Heart left ventricle (tissue), 16 donors: ENCODE measurements at places on chromosomes 6 and 20. TPM values are rescaled to one million over a fixed set of nuclear protein-coding genes. Genes with fewer than 3 reads are reported as not detected.

DNA sequence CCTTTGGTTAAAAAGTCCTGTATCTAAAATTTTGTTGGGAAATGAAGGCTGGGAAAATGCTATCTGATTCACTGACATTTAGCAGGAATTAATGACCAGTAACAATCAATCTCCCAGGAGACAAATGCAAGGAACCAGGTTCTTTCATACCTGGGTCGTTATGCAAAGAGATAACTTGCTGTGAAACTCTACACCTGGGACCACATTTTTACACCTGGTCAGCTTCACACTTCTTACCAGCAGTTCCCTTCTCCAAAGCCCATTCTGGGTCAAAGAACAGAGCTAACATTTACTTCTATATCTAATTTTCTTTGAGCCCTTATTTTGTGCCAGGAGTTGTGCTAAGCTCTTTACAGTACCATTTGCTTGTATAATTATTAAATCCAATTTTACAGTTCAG lies 27.4 kb upstream of the STXBP5 start:
- no peak for DNase-seq

GRCh38 chr6:31768363-31769257 lies 6.2 kb downstream of the SAPCD1 start:
- DNase-seq = no peak

DNA sequence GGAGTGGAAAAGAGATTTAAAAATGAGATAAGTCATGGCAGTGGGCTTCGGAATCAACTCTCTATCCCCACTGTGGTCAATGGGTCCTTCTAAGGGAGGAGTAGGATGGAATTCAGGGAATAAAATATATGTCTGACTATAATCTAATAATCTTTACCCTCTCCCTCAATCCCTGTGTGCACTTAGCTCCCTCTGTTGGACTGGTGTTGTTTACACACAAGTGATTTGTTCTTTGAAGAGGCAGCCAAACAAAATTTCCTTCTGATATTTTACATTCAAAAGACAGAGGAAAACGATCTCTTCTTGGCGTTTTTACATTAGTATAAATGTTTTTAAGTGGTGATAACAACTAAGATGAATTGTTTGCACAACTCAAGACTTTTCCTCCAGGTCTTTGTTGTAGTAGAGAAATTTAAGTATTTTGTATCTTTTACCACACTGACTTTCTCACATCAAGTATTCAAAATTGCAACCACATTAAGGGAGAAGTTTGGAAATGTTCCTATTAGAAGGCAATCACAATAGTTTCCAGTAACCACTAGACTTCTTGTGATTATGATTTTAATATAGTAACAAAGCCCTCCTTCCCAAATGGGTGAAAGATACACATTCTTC lies 317.8 kb downstream of the CENPW start:
- DNase-seq = no peak

DNA sequence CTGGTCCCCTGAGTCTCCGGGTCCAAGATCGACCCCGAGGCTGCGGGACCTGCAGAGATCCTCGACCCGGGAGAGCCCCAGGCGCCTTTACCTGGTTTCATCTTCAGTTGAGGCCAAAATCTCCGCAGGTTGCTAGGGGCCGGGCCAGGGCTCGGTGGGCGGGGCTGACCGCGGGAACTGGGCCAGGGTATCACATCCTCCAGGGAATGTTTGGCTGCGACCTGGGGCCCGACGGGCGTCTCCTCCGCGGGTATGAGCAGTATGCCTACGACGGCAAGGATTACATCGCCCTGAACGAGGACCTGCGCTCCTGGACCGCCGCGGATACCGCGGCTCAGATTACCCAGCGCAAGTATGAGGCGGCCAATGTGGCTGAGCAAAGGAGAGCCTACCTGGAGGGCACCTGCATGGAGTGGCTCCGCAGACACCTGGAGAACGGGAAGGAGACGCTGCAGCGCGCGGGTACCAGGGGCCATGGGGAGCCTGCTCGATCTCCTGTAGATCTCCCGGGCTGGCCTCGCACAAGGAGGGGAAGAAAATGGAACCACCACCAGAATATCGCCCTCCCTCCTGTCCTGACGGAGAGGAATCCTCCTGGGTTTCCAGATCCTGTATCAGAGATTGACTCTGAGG lies 53.8 kb upstream of the POLR1H start:
- DNase-seq = peak; percentile 26

GRCh38 chr6:157885211-157885788 lies 62.3 kb downstream of the SNX9 start:
- no peak for DNase-seq

GRCh38 chr6:21715180-21715579 lies 121.6 kb downstream of the SOX4 start:
- no peak for DNase-seq

DNA sequence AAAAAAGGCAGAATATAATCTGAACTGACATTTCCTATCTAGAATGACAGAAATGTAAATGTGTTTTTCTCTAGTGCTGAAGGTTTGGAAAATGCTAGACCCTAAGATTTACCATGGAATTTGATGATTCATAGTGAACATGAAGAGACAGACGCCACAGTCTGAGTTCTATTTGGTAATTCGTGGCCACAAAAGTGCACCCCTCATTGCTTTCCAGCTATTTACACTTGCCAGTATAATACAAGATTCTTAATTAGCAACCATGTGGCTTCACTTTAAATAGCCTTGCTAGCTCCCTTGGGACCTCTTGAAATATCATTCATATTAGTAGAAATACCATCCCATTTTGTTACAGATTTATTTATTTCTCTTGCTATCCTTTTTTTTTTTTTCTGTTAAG lies 636.8 kb downstream of the PRKN start:
- no peak for DNase-seq

GRCh38 chr6:15507746-15508145 lies 155.1 kb downstream of the DTNBP1 start:
- DNase-seq = no peak

GRCh38 chr6:169163411-169163901 lies 90.2 kb downstream of the THBS2 start:
- DNase-seq = no peak

DNA sequence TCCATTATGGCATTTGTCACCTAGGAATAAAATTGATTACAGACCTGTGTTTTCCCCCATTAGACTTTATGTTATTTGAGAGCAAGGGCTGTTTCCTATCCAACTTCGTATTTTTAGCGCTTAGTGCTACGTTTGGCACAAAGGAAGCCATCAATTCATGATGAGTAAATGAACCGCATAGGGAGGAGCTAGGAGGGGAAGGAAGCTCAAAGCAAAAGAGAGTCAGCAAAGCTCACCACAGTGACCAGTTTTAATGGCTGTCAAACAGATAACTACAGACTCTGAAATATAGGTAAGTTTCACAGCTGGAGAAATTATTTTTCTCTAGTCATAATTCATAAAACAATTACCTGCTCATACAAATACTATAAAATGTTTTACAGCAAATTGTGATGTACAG lies 6.9 kb upstream of the SAMD3 start:
- no peak for DNase-seq

- DNase-seq = no peak
Observed at GRCh38 chr6:11326116-11326515, 93.6 kb upstream of the NEDD9 start.

DNA sequence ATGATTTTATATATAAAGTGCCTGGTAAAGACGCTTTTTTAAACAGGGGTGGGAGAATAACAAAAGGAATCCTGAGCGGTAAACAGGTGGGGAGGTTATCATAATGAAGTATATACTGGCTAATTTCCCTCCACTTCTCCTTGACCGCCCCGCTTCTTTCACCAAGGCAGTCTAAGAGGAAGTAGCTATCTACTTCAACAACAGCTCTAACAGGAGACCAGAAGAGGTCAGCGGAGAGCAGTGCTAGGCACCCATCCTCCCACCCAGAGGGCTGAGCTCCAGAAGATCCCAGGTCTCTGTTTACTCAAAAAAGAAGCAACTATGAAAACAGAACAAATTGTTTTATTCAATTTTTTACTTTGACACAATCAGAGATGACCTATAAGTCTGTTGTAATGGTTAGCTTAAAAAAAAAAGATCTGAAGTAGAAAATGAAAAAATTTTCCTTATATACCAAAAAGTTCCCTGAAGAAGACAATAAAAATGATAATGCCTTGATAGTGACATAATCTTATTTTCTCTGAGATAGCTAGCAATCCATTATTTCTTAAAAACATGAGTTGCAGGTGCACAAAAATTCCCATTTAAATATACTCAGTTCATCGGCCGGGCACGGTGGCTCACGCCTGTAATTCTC lies 141.1 kb downstream of the PDSS2 start:
- peak; percentile 49 for DNase-seq

GRCh38 chr6:163132050-163132750 lies 282.3 kb upstream of the QKI start:
- no peak for DNase-seq

- DNase-seq = no peak
Observed at GRCh38 chr6:163324688-163325389, 89.7 kb upstream of the QKI start.

DNA sequence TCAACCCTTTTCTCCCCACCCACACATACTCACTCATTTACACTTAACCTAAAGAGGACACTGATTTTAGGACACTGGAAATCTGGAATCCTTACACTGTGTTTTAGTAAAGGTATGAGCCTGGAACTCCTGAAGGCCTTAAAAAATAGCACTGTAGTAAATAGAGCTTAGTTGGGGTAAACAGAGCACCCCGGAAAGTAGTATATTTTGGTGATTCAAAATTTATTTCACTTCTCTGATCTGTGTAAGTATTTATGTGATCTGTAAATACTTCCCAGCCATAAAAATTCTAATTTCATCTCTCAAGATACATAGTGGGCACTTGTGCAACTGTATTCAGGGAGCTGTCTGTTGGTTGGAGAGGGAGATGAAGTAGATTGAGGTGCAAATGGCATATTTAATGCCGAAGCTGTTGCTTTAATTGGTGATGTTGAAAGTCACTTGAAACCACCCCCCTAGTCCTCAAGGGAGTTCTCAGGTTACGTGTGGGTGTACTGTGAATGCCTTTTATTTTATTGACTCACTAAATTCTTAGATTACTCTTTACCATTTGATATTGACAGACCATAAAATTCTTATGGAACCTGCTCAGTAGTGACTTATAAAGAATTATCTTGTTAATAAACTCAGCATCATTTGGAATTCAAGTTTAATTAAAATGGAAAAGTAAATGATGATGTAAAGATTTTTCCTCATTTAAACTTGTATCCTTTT lies 154.9 kb downstream of the SOX4 start:
- DNase-seq = no peak

DNA sequence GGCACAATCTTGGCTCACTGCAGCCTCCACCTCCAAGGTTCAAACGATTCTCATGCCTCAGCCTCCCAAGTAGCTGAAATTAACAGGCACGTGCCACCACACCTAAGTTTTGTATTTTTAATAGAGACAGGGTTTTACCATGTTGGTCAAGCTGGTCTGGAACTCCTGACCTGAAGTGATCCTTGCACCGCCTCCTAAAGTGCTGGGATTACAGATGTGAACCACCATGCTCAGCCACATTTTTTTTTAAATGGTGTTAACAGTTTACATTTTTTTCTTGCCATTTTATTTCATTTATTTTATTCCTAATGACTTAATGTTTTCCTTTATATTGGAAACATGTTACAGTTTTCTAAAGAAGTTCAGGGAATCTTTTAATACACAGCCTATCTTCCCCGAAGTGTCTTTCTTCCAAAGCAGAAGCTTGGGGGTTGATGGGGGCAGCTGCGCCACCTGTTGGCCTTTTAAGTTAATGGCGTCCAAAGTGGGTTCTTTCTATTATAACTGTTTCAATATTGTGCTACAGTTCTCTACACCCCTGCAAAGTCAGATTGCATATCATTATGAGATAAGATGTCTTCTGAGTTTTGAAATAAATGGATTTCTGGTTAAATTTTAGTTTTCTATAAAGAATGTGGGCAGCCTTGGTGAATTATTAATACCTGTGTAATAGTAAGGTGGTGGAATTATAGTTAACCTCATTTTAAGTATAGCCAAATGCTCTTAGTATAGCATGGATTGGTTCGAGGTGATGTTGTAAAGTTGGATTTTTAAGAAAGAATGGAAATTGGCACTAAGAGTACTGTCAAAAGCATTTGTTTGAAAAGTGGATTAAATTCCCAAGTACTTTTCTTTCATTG lies 42.0 kb upstream of the PLCG1 start:
- DNase-seq = peak; percentile 38

- DNase-seq = no peak
Observed at GRCh38 chr6:96150431-96150830, 134.7 kb downstream of the FUT9 start.

GRCh38 chr6:99349171-99350141 lies at the start of gene FAXC:
Gene FAXC, minus strand, starts transcription at chr6:99349674. Its CDS starts 302 bp downstream, at chr6:99349372.
- DNase-seq = no peak

DNA sequence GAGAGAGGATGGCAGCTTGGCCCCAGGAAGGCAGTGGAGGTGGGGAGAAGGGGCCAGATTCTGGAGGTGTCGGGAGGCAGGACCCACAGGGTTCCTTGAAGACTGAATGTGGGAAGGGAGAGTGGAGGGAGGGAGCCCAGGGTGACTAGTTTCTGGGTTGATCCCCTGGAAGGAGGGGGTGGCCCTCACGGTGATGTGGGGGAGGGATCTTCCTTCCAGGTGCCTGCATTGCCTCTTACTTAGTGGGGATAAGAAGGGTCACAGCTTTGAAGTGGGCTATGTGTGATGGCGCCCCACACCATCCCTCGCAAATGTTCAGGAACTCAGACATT lies 26.7 kb downstream of the VSTM2L start:
- no peak for DNase-seq

GRCh38 chr20:53922901-53923314 lies 147.5 kb downstream of the BCAS1 start:
- DNase-seq = no peak

- no peak for DNase-seq
Observed at GRCh38 chr6:26249707-26249956, 115.4 kb upstream of the BTN3A2 start.

GRCh38 chr20:24118441-24119175 lies 130.0 kb upstream of the GGTLC1 start:
- DNase-seq = no peak

PSORS1C1 gene
- 2.3 TPM for total RNA-seq

ARMC2 gene
- total RNA-seq = 14.8 TPM

MTFR2 gene
- total RNA-seq = 1.0 TPM

MYMX gene
- total RNA-seq = 0.60 TPM

OR12D3 gene
- not detected for total RNA-seq

ZNF343 gene
- 4.7 TPM for total RNA-seq

SLC35F1 gene
- 11.6 TPM for total RNA-seq

ENPP5 gene
- total RNA-seq = 7.4 TPM

ANKRD66 gene
- total RNA-seq = not detected

CD93 gene
- total RNA-seq = 45.7 TPM

OR2J3 gene
- not detected for total RNA-seq

MROH8 gene
- total RNA-seq = 3.9 TPM

IMPG1 gene
- total RNA-seq = not detected

RAET1L gene
- not detected for total RNA-seq

C20orf204 gene
- 0.37 TPM for total RNA-seq

PPP1R3G gene
- total RNA-seq = 7.2 TPM

LY6G5C gene
- 2.1 TPM for total RNA-seq
